Transverse colon (tissue), 4 donors: ENCODE measurements at places on chromosomes 16 and 17. TPM values are rescaled to one million over a fixed set of nuclear protein-coding genes. Genes with fewer than 3 reads are reported as not detected.

DNA sequence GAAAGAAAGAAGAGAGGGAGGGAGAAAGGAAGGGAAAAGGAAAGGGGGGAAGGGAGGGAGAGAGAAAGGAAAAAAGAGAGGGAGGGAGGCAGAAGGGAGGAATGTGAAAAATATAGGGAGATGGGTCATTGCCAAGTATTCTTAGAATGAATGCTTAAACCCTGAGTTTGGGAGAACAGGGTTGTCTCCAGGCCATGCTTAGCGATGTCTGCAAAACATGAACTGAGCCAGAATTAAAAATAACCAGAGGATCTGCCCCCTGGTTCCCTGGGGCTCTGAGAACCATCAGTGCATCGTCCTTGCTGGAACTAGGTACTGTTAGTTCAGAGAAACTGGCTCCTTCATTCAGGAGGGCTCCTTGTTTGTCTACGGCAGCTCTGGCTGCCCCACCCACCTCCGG, 170.4 kb downstream of the IRX5 start:
- no peak for DNase-seq

GRCh38 chr16:57764341-57765159, 29.0 kb downstream of the KATNB1 start:
- no peak for DNase-seq

The ENPP7 gene
- total RNA-seq = not detected

- DNase-seq = peak; percentile 19
These were observed 448 bp downstream of the STAT5B start for GRCh38 chr17:42275527-42276358.

The SP2 gene
- total RNA-seq = 8.3 TPM

DNA sequence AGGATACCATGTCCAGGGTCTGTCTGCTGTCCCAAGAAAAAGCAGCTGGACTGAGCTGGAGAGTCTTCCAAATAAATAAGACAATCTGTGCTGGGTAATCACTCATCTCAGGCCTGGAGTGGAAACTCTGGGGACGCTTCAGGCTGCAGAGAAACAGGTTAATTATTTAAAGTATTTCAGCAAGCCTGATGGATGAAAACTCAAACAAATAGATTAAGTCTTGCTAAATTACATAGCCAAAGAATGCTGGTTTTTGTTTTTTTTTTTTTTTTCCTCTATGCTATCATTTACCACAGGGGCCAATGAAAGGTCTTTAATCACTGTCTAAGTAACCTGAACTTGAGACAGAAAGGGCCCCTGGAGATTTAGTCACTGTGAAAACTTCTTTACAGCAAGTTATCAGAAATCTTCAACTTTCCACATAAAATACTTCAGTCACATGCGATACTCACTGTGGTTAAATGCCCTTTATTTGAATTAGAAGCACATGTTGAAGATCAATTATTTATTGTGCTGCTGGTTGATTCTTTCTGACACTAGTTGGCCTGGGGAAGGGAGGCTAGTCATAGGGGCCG, 31.0 kb upstream of the KCNJ2 start:
- DNase-seq = no peak

GRCh38 chr17:45247429-45248131, 14.3 kb downstream of the SPATA32 start:
- DNase-seq = peak; percentile 99

DNA sequence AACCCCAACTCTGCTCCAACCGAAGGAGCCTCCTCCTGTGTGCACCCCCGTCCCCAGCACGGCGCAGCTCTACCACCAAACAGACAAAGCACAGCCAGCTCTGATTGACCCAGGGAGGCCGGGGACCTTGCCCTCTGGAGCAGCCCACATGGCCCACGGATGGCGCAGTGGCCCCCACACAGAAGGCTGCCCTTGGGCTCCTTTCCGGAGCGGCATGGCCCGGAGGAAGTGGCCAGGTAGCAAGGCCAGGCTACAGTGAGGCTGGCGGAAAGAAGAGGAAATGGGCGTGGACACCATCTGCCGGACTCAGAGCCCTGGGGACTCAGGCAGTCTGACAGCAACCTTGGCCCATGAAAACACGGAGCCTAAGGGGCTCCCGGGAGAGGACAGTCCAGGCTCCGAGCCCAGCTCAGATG, 19.9 kb upstream of the ZC3H18 start:
- DNase-seq = no peak

DNA sequence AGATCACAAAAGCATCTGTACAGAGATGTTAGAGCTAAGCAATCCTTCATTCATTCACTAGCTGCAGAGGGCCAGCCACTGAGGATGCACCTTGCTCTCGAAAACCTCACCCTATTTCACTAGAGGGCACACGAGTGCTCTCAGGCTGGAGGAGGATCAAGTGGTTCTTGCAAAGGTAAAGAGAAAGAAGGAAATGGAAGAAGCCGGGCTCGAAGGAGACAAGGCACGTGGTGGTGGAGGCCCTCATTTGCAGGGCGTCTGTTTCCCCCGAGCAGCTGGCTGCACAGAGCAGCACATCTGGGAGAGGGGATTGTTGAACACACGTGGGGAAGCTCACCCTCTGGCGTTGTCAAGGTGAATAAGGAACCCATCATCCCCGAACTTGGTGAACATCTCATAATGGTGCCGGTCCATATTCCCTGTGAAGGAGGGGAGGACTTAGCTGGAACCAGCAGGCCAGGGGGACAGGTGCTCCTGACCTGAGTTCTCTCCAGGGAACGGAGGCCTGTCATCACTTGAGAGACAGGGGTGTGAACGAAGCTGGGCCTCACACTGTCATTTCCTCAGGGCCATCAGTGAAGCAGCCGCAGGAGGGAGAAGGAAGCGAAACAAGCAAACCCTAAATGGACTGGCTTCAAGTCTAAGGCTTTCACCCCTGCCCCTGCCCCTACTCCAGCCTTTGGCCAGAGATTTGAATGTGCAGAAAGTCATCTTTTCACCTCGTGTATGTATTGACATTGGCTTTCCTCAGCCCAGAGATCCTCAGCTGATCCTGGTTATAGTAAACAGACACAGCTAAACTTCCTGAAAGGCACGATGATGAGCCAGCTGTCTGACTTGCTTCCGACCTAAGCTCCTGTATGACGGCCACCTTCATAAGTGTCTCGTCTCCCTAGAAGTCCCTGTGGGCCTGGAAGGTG, 27.6 kb downstream of the PRKAR1A start:
- no peak for DNase-seq

The SLC16A13 gene
- total RNA-seq = 3.5 TPM

The LLGL2 gene
- 864 TPM for total RNA-seq

GRCh38 chr17:47295037-47295873, 28.5 kb upstream of the EFCAB13 start:
- no peak for DNase-seq

DNA sequence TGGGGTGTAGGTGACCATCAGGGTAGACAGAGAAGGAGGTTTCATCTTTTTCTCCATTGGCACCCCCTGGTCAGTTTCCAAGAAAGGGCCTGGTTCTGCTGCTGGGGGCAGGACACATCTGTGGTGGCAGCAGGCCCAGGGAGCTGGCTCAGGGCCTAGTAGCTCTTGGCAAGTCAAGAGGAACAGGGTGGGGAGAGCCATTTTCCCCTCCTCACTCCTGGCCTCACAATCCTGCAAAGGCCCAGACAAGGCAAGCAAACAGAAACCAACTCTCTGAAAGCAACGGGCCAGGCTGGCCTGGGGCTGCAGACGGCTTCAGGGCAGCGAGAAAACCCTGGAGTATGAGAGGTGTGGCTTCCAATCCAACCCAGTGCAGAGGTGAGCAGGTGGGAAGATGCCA, 192.9 kb upstream of the DYNLRB2 start:
- DNase-seq = no peak

- no peak for DNase-seq
These were observed 7.8 kb downstream of the SUMO2 start for GRCh38 chr17:75174996-75175395.

- no peak for DNase-seq
These were observed 521 bp upstream of the G6PC3 start for GRCh38 chr17:44069974-44070454.

GRCh38 chr17:45347444-45347843, 30.6 kb upstream of the MAP3K14 start:
- DNase-seq = no peak

The TNRC6C gene
- total RNA-seq = 16.9 TPM
